ENCODE measurements at places on chromosomes 1 and 21.

DNA sequence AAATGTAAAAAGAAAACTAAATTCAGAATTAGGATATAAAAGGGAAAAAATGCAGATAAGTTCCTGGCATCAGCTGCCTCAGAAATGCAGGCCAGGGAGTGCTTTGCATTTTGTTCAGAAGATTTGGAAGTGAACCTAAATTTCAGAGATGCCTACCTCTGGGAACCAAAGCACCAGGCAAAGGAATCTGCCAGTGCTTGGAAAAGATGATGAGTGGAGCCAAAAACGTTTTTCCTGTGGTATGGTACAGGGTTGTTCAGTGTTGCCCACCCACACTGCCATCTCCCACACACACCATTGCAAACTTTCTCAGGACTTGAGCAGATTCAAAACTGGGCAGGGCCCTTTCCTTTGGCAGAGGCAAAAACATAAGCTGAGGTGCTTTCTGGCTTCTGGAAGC, 349.5 kb downstream of the TGFB2 start:
- DNase-seq, result no peak

GRCh38 chr1:228048120-228048519, 34.4 kb upstream of the ARF1 start:
- no peak for DNase-seq

DNA sequence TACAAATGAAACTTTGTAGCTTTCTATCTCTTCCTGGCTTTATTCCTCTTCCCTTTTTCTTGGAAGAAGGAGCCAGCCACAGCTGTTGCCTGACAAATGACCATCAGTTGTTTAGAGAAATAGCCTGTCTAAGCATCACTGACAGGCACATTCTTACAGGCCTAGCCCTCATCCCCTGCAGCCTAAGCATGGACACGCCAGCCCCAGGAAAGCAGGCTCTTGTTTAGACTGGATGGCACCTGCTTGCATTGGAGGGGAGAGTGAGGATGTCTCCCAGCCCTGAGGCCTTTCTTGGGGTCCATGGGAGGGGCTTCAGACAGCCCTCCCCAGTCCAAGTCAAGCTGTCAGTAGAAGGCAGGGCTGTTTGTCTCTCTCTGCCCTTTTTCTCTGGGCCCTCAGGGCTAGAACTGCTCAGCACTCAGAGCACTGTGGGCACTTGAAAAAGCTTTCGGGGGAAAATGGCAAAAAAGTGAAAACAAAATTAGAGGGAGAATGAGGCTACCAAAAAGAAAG, 282.5 kb upstream of the PLXNA2 start:
- no peak for DNase-seq

DNA sequence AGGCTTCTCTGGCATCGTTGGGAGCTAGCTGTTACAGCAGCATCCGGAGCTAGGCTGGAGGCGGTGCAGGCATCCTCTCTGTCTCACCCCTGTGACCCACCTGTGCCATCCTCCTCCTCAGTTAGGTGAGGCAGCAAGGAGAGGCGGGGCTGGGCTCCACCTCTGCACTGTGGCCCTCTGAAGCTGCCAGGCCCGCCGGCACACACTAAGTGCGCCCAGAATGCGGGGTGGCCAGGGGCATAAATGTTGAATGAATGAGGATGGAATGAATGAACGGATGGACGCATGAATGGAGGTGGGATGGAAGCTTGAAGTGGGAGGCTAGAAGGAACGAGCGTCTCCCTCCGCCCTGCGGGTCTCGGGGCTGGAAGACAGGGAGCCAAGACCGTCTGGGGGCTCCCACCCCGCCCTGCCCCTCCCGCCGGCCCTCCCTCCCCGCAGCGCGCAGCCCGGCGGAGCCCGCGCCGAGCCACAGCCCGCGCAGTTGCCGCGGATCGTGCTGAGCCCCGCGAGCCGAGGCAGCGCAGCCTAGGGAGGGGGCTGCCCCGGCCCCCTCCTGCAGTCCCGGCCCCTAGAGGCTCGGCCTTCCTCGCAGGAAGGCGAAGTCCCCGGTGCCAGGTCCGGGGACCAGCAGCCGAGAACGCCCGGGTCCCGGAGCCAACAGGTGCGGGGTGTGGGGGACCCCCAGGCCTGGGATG, at the start of gene HCRTR1:
TSS of gene HCRTR1 (plus strand) at position 472 of the 698 bp plus-strand sequence. CDS start 1,504 bp downstream, outside the sequence.
- no peak for DNase-seq

DNA sequence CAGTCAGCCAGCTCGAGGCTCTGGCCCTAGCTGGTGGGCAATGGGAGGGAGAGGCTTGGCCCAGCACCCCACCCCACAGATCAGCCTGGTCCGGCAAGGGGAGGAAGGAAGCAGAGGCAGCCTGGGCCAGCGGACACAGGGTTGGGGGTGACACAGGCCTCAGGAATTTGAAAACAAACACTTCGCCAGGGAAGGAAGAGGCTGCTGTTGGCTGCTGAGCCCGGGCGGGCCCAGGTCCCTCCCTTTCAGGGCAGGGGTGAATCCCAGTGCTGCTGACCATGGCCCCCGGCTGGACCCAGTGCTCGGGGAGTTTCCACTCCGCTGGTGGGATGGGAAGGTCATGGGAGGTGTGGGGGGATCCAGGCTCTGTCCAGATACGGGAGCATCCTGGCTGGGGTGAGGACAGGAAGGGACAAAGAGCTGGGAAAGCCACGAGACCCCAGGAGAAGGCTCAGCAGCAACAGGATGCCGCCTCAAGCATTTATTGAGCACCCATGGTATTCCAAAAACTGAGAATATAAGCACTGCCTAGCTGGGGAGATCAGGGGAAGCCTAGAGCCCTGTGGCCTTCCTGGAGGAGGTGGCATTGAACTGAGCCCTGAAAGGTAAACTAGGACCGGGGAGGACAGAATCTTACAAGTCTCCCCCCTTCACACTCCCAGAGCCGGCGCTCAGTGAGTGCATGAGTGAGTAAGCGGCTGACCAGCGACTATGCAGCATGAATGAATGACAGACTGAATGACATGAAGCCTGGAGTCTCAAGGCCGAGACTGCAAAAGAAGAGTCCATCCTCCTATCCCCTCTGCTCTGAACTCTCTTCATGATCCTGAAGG, 26.2 kb upstream of the EPHA2 start:
- DNase-seq, result no peak

DNA sequence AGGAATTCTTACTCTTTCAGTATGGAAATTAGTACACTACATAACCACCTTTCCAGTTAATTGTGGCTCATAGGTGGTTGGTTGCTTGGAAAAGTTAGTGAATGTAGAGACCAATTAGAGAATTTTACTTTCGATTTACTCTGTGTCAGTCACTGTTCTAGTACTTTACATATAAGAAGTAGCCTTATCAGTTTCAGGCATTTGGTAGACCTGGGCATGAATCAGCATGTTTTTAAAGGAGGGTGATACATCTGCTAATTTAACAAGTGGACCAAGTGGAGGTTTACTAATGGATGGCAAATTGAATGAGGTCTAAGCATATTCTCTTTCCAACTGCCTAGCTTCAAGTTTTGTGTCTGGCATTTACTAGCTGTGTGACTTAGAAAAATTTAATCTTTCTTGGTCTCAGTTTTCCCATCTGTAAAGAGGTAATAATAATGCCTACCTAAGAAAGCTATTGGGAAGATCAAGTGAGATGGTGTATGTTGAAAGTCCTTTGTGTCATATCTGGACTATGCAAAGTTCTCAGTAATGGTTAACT, 1158.6 kb downstream of the PLA2G4A start:
- no peak for DNase-seq
